ENCODE measurements at places on chromosomes 6 and 20. TPM values are rescaled to one million over a fixed set of nuclear protein-coding genes. Genes with fewer than 3 reads are reported as not detected.

- peaks cover 11% of the 10 kb centered on the region for H3K4me1 ChIP-seq
- no peak overlapping the region for H3K27ac ChIP-seq
Measured at GRCh38 chr20:18611492-18611891, 23.6 kb downstream of the DTD1 start.

DNA sequence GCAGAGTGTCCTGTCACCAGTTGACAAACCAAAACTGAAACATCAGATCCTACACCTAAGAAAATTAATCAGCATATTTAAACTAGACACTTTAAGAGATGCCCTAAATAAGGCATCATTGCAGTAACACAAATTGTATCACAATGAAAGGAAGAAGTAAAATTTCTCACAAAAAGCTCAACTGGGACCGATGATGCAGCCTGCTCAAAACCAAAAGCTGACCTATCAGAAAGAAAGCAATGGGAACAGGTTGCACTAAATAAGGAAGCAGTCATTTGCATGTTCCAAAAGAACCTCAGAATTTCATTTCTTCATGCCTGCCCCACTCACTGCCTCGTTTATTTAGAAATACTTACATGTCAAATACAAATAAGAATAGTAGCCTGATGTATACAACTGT lies 12.1 kb downstream of the HIVEP2 start:
- no peak for DNase-seq
- H3K27me3 ChIP-seq = no peaks in the 10 kb centered on the region
- peaks cover 63% of the 10 kb centered on the region for H3K36me3 ChIP-seq

The BFSP1 gene
- 0.18 TPM for total RNA-seq

- no peaks in the 10 kb centered on the region for H3K27me3 ChIP-seq
- no peak overlapping the region for H3K4me3 ChIP-seq
- no peaks in the 10 kb centered on the region for H3K36me3 ChIP-seq
- no peak for DNase-seq
Measured at GRCh38 chr6:136745300-136745699, 47.0 kb downstream of the MAP3K5 start.

DNA sequence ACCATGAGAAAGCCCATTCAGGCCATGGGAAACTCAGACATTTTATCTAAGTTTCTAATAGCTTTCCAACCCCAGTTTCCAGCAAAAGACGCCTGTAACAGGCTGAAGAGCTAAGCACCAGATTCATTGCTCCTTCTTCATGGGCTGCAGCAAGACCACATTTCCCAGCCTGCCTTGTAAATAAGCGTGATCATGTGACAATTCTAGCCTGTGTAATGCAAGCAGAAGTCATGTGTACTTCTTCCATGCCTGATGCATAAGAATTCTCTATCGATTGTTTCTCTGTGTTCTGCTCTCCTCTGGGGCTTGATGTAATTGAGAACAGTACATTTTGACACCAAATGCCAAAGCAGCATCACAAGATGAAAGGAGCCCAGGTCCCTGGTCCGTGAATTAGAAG lies 6.8 kb downstream of the PCSK2 start:
- no peak for DNase-seq
- no peaks in the 10 kb centered on the region for H3K4me1 ChIP-seq
- H3K27me3 ChIP-seq = peaks cover 8% of the 10 kb centered on the region
- H3K27ac ChIP-seq = no peak overlapping the region

DNA sequence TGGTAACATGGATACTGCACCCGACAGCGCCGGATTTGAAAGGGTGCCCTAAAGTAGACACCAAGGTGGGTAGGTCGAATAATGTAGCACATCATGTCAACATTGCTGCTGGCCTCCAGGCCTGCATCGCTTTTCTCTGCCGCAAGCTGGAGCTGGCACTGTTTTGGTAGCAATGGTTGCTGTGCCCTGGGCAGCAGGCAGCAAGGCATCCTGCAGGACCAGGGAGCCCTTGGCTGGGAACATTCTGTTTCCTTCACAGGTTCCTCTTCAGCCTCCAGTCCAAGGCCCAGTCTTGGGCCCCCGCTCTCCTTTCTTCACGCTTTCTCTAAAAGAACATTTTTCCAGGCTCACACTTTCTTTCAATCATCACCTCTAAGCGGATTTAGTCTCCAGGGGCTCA lies 365.8 kb upstream of the JARID2 start:
- peaks cover 48% of the 10 kb centered on the region for H3K4me1 ChIP-seq
- no peaks in the 10 kb centered on the region for H3K27me3 ChIP-seq
- DNase-seq = no peak
- H3K27ac ChIP-seq = peak overlapping the region; percentile 41

- H3K27me3 ChIP-seq = no peaks in the 10 kb centered on the region
- peak overlapping the region; percentile 98 for H3K27ac ChIP-seq
- H3K4me3 ChIP-seq = peak overlapping the region; percentile 96
- no peak for DNase-seq
- peaks cover 9% of the 10 kb centered on the region for H3K36me3 ChIP-seq
Measured at GRCh38 chr6:72623808-72624207, 1.9 kb downstream of the KCNQ5 start.

The RSPO3 gene
- total RNA-seq = not detected

DNA sequence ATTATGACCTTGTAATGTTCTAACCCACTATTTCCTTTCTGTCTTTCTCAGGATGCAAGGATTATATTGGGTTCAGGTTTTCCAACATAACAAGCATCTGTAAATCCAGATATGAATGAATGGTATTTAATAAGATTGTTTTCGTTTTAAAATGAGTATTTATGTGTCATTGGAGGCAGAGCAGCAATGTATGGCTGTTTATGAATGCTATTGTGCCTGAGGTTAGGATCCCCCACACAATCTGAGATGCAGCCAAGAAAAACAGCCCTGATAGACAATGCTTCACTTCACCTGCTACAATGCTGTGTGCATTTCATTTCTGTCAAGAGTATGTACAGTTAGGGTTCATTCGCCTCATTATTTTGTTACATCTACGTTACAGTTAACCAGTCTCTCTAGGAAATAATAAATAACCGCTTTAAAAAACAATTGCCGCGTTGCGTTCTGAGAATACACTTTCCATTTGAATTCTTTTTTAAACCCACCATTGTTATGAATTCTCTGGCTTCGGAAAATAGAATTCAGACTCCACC lies 19.6 kb downstream of the TFAP2A start:
- H3K27ac ChIP-seq = no peak overlapping the region
- no peaks in the 10 kb centered on the region for H3K4me1 ChIP-seq
- peaks cover 85% of the 10 kb centered on the region for H3K27me3 ChIP-seq
- H3K36me3 ChIP-seq = peaks cover 6% of the 10 kb centered on the region

DNA sequence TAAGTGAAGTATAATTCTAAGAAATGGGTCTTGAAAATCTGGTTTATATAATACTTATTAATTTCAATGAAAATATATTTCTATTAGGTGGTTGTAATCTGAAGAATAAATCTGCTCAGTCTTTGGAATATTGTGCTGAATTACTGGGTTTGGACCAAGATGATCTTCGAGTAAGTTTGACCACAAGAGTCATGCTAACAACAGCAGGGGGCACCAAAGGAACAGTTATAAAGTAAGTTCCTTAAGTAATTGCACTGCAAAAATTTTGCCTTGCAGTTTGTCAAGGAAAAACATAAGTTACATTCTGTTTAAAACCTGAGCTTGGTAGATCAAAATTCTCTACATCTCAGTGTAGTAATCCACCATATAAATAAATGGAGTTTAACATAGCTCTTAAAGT lies 106.0 kb downstream of the MYO6 start:
- H3K4me3 ChIP-seq = no peak overlapping the region
- peak; percentile 53 for DNase-seq
- H3K4me1 ChIP-seq = no peaks in the 10 kb centered on the region
- H3K27ac ChIP-seq = no peak overlapping the region
- H3K27me3 ChIP-seq = peaks cover 5% of the 10 kb centered on the region
- H3K36me3 ChIP-seq = no peaks in the 10 kb centered on the region

The MLN gene
- not detected for total RNA-seq

Measured in activated CD8-positive, alpha-beta T cell treated with anti-CD3 and anti-CD28 coated beads for 36 hours (primary cell).